RPMI8226 (cell line): ENCODE measurements at places on chromosomes 7 and 10.

DNA sequence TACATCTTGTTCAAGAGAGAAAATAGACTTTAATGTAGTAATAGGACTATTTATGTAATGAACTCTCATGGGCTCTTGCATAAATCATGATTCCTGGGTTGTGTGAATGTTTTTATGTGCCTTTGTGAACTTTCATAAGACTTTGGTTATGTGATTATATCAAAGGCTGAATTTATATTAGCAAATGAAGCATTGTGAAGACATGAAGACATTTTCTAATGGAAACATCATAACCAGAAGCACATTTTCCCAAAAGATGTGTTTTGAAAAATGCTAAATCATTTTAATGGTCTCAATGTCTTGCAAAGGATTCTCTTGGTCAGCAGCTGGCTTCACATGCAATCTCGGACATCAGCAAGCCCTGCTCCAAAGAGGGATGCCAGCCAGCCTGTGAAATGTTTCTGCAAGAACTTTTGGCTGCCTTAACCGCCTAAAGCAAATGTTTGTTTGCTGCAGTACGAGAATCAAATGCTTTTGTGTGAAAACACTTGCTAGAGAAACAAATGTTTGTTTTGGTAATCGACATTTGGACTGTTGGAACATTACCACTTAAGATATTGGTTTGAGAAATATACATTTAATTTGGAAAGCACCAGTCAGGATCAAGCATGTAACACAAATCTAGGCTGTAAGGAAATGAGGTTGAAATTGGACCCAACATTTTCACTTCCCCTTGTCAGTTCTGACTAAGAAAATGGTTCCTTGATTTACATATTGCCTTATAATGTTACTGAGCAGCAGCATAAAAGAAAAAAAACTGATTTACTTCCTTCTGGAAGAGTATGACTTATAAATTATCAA, 102.1 kb downstream of the RTKN2 start:
- DNase-seq: peak; percentile 2

DNA sequence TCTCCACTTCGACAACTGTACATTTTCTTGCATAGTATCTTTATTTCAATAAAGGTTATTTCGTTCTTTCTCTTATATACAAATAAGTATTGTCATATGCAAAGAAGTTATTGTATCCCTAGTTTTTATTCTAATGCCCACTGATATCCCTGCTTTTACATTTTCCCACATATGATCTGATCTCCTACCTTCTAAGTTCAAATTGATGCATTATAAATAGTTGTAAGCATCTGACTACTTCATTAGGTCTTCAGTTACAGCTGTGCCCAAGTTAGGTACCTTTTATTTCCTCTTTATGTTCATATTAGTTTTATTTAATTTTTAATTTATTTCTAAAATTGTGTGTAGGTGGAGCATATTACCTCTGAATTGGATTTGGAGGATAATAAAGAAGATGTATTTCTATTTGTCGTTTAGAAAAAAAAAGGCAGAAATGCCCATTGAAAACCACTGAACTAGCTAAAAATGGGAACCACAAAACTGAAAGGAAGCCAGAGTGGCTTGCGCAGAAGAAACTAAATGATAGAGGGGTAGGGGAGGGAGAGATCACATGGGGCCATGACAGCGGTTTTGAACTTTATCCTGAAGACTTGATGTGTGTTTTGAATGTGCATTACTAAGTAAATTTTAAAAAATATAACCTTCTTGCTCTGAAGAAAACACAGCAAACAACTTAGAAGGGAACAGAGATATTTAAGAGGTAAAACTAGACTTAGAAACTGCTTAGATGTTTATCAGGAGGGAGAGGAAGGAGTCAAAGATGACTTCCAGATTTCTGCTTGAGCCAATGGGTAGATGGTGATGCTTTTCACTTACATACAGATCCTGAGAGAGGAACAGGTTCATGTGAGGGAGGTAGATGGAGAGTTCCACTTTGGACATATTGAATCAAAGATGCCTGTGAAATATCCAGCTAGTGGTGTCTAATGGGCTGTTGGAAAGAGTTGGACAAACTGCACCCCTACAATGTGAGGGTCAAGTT, 9.3 kb upstream of the ZC3HAV1L start:
- no peak for DNase-seq

GRCh38 chr10:100470367-100470766, 7.6 kb downstream of the WNT8B start:
- no peak for DNase-seq

GRCh38 chr7:19381321-19381720, 236.1 kb upstream of the FERD3L start:
- no peak for DNase-seq
